ENCODE measurements at places on chromosomes 5 and 9.

DNA sequence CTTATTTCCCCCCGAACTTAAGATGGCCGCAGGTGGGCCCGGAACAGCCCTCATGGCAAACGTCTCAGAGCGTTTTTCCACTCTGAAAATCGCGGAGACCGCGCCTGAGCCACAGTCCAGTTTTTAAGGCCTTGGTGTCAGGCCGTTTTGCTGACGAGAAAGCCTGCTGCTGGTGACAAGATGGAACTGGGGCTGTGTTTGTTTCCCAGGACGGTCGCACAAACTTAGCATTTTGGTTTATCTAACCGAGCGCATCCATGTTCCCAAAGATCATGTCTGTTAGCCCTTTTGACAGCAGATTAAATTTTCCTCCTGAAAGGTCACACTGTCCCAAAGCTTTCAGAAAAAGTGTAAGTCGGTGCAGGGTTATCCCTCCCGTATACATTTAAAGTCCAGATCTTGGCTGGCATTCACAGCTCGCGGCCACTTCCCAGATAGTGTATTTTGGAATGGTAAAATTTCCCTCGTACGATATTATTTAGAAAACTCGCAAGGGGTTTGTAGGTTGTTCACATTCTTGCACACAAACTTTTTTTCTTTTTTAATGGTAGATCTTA, 812 bp downstream of the SREK1 start:
- peak overlapping the region; percentile 98 for H3K4me3 ChIP-seq
- H3K27me3 ChIP-seq = no peaks in the 10 kb centered on the region
- H3K36me3 ChIP-seq = no peaks in the 10 kb centered on the region
- no peak for DNase-seq
- peaks cover 23% of the 10 kb centered on the region for H3K4me1 ChIP-seq
- H3K27ac ChIP-seq = peak overlapping the region; percentile 99

DNA sequence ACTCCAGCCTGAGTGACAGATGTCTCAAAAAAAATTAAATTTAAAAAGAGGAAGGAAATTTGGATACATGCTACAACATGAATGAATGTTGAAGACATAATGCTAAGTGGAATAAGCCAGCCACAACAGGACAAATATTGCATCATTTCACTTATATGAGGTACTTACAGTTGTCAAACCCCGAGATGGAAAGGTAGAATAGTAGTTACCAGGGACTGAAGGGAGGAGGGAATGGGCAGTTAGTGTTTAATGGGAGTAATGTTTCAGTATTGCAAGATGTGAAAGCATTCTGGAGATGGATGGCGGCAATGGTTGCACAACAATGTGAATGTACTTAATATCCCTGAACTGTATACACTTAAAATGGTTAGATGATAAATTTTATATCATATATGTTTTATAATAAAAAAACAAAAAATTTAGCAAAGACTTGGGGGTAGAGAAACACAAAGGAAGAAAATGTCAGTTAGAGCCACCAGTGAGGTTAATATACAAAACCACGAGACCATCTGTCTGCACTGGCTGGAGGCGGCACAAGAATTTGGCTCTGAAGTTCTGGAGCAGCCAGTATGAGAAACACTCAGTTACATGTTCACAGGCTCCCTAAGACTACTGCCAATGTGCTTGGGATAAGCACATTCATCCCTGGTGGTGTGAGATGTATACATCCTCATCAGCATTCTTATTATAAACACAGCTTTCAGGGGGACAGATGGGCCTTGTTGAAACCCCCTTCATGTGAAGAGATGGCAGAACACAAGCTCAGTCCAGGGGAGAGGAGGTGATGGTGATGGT, 37.0 kb upstream of the RPS23 start:
- peak; percentile 54 for DNase-seq
- H3K4me3 ChIP-seq = no peak overlapping the region
- no peaks in the 10 kb centered on the region for H3K27me3 ChIP-seq
- peaks cover 15% of the 10 kb centered on the region for H3K4me1 ChIP-seq
- no peak overlapping the region for H3K27ac ChIP-seq

GRCh38 chr5:146205499-146206202, 2.2 kb downstream of the RBM27 start:
- DNase-seq = no peak
- no peaks in the 10 kb centered on the region for H3K36me3 ChIP-seq
- no peak overlapping the region for H3K27ac ChIP-seq
- H3K27me3 ChIP-seq = no peaks in the 10 kb centered on the region
- peaks cover 37% of the 10 kb centered on the region for H3K4me1 ChIP-seq

DNA sequence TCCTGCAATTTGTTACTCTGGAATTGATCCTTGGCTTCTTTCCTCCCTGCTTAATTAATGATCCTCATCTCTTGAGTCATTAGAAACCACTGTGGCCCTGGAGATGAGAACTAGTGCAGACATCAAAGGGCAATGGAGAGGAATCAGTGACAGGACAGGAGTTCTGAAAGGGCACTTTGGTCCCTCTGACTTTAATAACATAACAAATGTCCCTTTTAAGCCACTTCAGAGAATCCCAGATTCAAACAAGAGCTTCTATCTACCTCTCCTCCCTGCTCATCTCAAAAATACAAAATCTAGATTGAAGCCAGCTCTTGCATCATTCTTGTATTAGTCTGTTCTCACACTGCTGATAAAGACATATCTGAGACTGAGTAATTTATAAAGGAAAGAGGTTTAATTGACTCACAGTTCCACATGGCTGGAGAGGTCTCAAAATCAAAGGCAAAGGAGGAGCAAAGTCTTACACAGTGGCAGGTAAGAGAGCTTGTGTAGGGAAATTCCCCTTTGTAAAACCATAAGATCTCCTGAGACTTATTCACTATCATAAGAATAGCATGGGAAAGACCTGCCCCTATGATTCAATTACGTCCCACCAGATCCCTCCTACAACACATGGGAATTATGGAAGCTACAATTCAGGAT, 139.1 kb downstream of the PLPPR1 start:
- no peaks in the 10 kb centered on the region for H3K4me1 ChIP-seq
- H3K27ac ChIP-seq = no peak overlapping the region
- H3K4me3 ChIP-seq = no peak overlapping the region
- no peaks in the 10 kb centered on the region for H3K27me3 ChIP-seq

DNA sequence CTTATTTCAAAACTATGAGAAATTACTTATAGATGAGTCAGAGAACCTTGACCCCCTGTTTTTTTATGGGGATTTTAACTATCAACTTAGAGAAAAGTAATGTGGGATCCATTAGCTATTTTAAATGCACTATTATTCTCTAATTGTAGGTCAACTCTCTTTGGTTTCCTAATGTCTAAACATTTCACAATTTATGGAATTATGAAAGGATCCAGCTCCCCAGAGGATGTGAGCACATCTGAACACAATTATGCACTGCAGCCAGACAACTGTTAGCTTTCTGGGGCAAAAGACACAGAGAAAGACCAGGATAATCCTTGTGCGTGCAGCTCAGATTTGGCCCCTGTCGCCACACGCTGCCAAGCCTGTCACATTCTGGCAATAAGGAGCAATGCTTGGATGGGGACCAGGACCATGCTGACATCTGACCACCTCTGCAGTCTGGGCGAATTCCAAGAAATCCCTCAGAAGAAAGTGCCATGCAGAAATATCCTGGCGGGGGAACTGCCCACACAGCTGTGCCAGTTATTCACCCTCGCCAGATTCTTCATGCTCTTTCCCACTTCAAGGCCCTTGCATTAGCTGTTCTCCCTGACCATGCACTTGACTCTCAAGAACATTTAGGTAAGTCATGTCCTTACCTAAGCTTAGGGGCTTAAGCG, 22.2 kb upstream of the CMBL start:
- no peaks in the 10 kb centered on the region for H3K4me1 ChIP-seq
- no peak overlapping the region for H3K27ac ChIP-seq
- DNase-seq = no peak
- no peaks in the 10 kb centered on the region for H3K36me3 ChIP-seq
- H3K4me3 ChIP-seq = no peak overlapping the region
- peaks cover 27% of the 10 kb centered on the region for H3K27me3 ChIP-seq
